ENCODE measurements at places on chromosomes 13 and 19.
A peak's percentile ranks its signal among the peaks of the same experiment; 100 is the strongest.

DNA sequence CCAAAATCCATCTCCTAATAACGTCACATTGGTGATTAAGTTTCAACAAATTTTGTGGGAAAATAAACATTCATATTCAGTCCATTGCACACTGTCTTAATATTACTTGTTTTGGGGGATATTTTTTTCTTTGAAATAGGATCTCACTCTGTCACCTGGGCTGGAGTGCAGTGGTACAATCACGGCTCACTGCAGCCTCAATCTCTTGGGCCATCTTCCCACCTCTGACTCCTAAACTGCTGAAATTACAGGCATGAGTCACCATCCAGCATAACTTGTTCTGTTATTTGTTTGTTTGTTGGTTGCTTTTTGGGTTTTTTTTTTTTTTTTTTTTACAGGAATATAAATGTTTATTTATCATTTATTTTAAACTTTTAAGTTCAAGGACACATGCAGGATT lies 556.1 kb upstream of the SLITRK6 start:
- DNase-seq = no peak

GRCh38 chr13:75702476-75702875 lies 66.3 kb downstream of the LMO7 start:
- no peak for DNase-seq

DNA sequence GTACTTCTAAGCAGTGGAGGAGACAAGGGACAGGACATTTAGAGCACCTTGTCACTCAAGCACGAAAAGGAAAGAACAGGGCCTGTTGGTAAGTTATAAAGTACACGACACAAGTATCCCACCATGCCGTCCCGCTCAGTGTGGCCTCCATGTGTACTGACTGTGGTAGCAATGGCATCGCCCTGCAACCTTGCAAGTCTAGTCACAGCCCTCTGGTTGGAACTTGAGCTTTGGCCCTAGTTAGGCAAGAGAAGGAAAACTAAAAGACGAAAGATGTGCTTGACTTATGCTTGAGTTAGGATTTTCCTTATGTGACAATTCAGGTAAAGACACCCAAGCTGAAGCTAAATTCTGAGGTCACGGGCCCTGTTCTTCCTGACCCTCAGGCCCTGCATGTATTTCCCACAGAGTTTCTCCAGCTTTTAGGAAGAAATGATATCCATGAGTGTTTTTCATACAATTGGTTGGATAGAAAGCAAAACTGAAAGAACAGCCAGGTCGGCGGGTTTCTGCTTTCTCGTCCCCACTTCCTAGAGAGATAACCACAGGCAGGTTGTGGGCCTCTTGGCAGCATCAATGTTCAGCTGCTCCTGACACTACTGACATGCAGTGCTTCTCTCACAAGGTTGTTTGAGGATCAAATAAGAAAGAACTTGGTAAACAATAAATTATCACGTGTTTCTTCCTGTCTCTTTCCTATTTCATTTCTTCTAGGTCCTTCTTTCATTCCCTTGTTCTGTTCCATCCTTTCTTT lies 216.2 kb downstream of the IRS2 start:
- no peak for DNase-seq

GRCh38 chr13:112260108-112261055 lies 115.8 kb upstream of the SPACA7 start:
- DNase-seq = no peak

GRCh38 chr19:17943274-17944221 lies 10.7 kb downstream of the CCDC124 start:
- no peak for DNase-seq

GRCh38 chr13:43766725-43767124 lies 20.0 kb downstream of the ENOX1 start:
- DNase-seq = no peak

- DNase-seq = no peak
Measured at GRCh38 chr19:15250640-15250993, 18.4 kb upstream of the EPHX3 start.

- no peak for DNase-seq
Measured at GRCh38 chr13:24214528-24214927, 54.0 kb downstream of the SPATA13 start.

DNA sequence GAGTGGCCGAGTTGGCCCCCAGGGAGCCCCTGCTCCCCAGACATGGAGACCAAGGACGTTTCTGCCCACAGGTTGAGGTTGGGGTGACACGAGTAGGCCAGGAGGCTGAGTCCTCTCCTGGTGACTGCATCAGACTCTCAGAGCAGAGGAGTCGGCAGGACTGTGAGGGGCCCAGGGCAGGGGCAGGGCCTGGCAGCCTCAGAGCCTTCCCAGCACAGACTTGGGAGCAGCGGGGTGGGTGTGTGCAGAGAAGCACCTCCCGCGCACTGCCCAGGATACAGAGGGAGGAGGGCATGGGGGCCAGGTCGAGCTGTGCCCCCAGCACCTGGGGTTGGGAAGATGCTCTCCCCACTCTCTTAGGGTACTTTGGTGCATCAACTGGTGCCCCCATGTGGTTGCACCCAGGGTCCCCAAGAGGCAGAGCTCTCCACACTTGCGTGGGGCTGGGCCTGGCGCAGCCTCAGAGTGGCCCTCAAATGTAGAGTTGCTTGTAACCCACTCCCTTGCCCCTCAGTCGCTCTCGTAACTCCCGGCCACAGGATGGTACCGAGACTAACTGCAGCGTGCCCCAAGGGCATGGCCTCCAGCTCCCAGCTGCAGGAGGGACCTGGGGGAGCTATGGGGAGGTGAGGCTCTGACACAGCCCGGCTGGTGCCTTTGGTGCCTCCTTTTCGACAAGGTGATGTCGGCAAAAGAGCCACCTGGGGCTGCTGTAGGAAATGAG lies 15.9 kb downstream of the TSSK6 start:
- no peak for DNase-seq

DNA sequence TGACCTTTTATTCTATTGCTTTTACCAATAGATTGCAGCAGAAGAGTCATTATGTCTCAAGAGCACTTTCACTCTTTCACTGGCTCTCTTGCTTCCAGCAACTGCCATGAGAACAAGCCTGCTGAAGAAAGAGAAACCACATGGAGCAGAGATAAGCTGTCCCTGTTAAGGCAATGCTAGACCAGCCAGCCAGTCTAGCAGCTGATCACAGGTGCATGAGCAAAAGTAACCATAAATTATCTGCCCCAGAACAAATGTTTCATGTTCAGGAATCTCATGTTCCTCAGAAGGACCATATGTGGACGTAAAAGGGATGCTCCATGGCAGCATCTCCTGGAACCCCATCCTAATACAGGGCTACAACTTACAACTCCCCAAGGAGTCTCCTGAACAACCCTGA lies 20.4 kb upstream of the DCLK1 start:
- DNase-seq = no peak

DNA sequence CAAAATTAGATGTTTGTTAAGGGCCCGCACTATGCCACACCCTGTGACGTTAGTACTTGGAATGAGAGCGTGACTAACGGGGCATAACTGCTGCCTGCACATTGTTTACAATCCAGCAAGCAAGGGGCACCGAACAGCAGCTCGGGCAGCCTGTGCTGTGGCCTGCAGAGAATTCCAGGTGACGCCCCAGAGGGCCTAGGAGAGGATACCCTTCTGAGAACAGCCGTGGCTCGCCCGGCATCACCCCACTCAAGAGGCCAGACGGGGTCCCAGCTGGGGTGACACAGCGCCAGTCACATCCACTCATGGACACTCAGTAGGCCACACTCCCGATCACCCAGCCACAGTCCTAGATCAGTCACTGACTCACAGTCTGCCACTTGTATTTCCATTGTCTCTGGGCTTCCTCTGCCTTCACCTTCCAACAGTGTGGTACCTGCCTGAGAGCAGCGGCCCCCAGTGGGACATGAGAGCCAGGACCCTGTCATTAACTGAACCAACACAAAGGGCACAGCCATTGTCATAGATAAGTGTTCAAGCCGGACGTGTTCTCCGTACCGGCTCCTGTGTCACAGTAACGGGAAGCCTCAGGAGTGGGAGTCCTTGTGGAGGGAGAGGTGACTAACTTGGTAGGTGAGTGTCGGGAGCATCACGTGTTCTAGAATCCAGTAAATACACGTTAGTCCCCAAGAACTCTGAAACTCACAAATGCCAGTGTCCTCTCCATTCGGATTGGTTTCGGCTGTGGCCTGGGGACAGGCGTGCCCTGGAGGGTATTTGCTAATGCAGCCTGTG lies 7.5 kb downstream of the ZNF331 start:
- DNase-seq = no peak

GRCh38 chr13:50676602-50677001 lies 166.9 kb downstream of the DLEU7 start:
- DNase-seq = no peak

DNA sequence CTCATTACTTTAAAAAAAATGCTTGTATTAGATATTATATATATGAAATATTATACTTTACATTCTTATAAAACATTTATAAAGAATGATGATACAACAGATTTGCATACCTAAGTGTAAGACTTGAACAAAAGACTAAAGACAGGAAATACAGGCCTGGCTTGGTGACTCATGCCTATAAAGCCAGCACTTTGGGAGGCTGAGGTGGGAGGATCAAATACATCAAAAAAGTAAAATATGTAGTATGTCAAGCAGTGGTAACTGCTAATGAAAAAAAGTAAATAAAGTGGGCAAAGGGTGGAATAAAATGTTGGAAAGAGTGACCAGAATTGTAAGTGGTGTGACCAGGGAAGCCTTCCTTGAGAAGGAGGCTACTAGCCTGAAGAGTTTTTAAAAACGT lies 133.7 kb downstream of the GGACT start:
- no peak for DNase-seq

GRCh38 chr13:27415116-27415515 lies 9.3 kb upstream of the GTF3A start:
- no peak for DNase-seq

- DNase-seq = peak; percentile 72
Measured at GRCh38 chr13:24671386-24672113, 8.7 kb upstream of the ATP12A start.

DNA sequence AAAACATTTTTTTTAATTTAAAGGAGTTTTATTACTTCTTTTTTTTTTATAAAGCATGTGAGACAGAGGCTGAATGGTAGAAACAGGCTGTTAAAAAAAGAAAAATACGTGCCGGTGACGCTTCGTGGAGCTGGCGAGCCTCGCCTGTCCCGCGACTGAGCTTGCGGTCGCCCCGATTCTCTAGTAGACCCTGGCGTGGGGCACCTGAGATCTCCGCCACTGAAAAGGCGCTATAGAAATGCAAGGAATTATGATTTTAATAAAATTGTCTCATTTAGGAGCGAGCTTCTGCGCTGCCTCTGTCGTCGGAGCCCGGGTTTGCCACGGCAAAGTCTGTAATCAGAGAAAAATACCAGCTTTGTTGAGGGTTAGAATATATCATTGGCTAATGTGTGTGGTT lies 18.4 kb downstream of the NFIX start:
- no peak for DNase-seq

GRCh38 chr13:19888799-19889198 lies 25.4 kb upstream of the ZMYM5 start:
- no peak for DNase-seq

DNA sequence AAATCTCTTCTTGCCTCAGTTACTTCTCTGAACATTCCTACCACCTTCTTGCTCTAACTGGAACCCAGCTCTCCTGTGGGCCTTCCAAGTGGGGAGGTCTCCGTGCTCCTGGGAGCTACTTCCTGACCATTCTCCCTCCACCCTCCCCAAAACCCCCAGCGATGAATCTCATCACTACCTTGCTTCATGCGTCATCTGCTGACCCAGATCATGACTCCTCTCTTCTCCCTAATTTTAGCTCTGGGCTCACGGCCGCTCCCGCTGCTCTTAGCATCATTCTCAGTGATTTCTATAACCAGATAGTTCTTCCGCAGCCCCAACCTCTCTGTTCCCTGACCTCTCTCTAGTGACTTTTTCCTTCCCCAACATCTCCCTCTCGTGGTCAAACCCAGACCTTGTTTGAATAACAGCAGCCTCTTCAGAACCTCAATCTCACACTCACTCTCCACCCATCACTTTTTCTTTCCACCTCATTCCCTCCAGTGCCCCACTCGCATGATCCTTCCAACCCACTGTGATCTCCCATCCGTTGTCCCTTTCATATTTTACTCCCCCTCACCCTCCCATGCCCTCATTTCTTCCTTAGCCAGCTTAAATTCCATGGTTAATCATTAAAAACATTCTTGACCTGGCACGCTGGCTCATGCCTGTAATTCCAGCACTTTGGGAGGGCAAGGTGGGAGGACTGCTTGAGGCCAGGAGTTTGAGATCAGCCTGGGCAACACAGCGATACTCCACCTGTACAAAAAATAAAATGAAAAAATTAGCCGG lies 21.8 kb downstream of the MRPS12 start:
- DNase-seq = peak; percentile 74

GRCh38 chr13:43522788-43523187 lies 264.0 kb downstream of the ENOX1 start:
- no peak for DNase-seq

- no peak for DNase-seq
Measured at GRCh38 chr13:109026266-109026665, 396.9 kb downstream of the MYO16 start.

DNA sequence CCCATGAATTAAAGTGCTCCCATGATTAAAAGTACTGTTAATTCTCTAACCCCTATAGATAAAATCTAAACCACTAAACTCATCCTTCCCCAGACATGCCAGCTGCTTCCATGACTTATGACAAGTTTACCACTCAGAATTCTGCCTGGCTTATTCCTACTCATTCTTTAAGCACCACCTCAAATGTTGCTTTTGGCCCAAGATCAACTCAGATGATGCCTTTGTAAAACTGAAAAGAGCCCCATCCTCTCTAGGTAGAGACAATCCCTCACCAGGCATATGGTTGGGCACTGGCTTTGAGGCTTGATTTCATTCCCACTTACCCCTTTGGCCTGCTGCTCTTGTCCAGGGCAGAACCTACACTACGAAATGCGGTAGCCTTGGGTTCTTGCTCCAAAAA lies 250.0 kb downstream of the DNAJC15 start:
- DNase-seq = no peak

DNA sequence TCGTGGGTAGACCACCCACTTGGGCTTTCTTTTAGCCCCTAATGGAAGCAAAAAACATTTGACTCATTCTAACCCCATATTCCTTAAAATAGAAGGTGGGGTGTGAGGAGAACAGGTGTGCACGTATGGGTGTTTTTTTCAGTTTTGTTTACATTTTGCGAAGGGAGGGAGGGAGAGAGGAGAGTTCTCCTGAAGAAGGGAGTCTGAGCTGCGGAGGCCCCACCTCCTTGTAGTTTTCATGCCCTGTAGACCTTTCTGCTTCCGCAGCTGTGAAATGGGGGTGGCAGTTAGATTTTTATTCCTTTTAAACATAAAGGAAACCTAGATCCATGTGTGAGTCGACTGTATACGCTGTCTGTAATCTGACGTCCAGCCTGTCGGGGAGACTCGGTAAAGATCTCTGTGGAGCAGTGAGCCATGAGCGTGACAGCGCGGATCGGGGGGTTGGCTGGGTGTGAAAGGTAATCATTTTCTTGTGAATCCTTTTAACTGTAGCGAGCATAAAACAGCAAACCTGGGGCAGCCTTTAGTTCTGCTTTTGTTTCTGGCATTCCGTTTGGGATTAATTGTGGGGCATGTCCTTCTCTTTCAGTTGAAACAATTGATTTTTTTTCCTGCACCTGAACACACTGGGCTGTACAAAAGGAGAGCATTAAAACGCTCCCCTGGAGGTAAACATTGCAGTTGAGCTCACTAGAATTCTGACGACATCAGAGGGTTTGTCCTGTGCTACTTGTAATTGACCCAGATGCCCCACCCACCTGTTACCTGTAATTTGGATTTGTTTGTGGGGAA lies 2.3 kb downstream of the UPF1 start:
- no peak for DNase-seq

All from renal pelvis (tissue), 12 donors.